ENCODE measurements at places on chromosomes 4 and X.
A peak's percentile ranks its signal among the peaks of the same experiment; 100 is the strongest.

DNA sequence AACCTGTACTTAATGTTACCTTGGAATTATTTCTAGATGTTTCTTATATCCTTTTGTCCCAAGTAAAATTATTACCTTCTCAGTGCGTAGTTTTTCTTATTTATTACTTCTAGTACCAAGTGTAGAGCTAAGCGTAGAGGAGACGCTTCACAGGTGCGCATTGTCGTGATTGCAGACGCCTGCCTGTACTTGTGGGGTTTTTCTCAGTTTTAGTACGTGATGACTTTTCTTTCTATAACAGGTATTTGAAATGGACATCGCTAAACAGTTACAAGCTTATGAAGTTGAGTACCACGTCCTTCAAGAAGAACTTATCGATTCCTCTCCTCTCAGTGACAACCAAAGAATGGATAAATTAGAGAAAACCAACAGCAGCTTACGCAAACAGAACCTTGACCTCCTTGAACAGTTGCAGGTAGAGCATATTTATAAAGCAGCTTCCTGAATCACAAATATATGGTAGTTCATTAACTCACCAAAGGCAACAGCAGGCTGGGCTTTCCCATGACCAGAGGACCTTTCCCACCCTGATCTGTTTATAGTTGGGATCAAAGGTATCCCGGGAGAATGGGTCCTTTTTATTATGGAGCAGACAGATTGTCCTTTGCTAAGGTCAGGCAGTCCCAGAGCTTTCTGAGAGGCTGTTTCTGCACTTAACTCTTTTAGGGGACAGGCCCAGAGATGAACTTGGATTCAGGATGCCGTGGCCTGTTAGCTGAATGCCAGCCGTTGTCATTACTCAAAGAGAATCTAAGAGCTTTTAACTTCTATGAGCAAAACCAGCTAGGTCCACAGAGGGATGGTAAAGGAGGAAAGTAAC, 172.9 kb downstream of the PTTG2 start:
- DNase-seq: no peak

- peak; percentile 53 for DNase-seq
Observed at GRCh38 chrX:36978886-36979285, 29.3 kb upstream of the FAM47C start.

DNA sequence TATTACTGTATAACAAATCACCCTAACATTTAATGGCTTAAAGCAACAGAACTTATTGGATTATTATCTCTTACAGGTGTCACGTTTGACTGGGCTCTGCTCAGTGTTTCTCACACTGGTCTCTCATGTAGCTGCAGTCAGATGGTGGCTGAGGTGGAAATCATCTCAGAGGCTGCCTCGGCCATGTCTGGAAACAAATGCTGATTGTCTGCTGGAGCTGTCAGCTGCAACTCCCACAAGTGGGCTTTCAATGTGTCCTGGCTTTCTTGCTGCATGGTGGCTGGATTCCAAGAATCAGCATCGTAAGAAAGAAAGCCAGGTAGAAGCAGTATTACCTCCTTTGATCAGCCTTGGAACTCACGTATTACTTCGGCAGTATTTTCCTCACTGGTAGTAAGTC, 277.6 kb downstream of the SPANXN1 start:
- no peak for DNase-seq

DNA sequence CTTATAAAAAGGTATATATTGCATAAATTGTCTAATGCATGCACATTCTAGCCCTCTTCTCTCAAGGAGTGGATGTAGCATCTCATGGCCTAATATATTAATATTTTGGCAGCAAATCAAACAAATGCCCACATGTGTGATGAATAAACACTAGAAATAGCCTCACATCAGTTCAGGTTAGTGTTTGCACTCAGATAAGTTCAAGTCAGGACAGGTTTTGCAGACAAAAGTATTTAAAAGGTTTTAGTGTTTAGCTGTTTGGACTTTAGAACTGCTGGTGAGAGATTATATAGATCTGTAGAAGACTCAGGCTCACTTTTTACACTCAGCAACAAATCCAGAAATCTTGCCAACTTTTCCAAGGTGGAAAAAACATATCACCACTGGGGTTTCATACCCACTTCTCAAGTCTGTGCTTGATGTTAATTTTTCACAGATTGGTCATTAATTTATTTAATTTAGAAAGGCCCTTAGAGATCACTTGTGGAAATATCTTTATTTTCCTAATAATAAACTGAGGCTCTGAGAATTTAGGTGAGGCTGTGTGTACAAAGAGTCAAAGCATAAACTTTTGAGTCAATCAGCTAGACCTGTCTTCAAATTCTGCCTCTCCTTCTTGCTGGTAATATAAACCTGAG, 362.6 kb downstream of the GASK1B start:
- no peak for DNase-seq

DNA sequence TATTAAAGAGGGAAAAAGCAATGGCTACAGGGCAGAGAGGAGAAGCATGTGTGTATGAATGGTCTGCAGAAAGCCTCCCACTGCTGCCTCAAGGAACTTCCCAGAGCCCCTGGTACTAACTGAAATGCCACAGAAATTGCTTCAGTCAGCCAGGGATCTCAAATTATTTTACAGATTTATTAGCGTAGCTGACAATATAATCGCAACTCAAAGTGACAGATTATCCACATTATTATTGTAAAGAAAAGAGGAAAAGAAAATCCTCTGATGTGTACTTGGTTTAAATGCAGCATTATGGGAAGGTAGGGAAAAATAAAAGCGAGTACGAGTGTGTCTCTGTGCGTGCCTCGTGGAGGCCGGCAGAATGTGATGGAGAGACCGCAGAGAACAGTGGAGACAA, 202.7 kb downstream of the DCLK2 start:
- no peak for DNase-seq

DNA sequence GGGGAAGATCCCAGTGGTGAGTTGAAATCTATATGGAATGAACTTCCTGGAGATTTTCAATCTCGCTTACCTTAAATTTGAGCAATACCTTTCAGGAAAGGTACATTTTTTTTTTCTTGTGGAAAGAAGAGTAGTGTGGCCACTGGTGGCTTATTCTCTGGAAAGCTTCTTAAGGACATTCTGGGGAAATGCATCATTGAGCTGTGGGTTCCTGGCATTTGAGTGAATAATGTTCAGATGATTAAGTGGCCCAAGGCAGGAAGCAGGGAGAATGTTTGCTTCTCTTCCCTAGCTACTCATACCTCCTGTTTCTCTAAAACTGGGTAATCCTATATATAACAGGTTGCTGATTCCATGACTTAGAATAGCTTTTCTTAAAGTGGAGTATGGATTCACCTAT, 31.8 kb downstream of the STAG2 start:
- DNase-seq: peak; percentile 81

DNA sequence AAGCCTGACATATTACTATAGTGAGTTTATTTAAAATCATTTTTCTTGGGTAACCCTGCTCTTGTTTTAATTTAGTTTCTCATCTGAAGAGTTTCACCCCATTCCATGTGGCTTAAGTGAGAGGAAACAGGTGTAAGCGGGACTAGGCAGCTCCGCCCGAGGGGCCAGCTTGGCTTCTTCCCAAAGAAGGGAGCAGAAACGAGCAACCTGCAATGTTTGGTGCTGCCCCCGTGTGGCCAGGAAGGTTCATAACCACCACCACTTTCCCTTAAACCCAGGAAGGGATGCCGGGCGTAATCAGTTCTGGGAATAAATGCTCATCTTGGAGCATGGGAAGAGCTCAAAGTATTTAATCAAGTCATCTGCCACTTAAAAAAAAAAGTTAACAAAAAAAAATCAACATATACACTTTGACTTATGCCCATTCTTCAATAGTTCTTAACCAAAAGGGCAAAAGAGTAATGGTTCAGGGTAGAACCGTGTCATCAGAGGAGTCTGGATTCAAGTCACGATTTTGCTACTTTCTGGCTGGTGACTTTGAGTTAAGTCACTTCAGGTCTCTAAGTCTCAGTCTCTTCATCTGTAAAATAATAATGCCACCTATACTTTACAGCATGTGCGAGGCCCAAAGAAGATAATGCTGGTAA, 147.9 kb downstream of the NSUN7 start:
- DNase-seq: peak; percentile 62

GRCh38 chr4:36549992-36550391, 268.6 kb downstream of the DTHD1 start:
- no peak for DNase-seq
